ENCODE measurements at places on chromosomes 2 and 18. TPM values are rescaled to one million over a fixed set of nuclear protein-coding genes. Genes with fewer than 3 reads are reported as not detected.

The ERBB4 gene
- polyA plus RNA-seq = not detected

The OTOF gene
- polyA plus RNA-seq = 0.51 TPM

The TXNDC9 gene
- 75.9 TPM for polyA plus RNA-seq

The HNRNPA3 gene
- polyA plus RNA-seq = 58.1 TPM

The NCKAP5 gene
- polyA plus RNA-seq = not detected

The CNDP1 gene
- polyA plus RNA-seq = not detected

The MEP1B gene
- not detected for polyA plus RNA-seq

The EFHD1 gene
- polyA plus RNA-seq = 0.52 TPM

The ZNF514 gene
- polyA plus RNA-seq = 12.5 TPM

The MAP3K20 gene
- 1.9 TPM for polyA plus RNA-seq

The ALPI gene
- not detected for polyA plus RNA-seq

The CD8B2 gene
- 0.19 TPM for polyA plus RNA-seq

The C1QL2 gene
- polyA plus RNA-seq = not detected

The RTP5 gene
- polyA plus RNA-seq = not detected

The MOCOS gene
- 0.02 TPM for polyA plus RNA-seq

The CEBPZ gene
- polyA plus RNA-seq = 39.1 TPM

The NAT8 gene
- not detected for polyA plus RNA-seq

The PTPRN gene
- polyA plus RNA-seq = not detected

The CRYBA2 gene
- polyA plus RNA-seq = not detected

The CDC42EP3 gene
- 57.9 TPM for polyA plus RNA-seq

The TYW5 gene
- 5.1 TPM for polyA plus RNA-seq

The GALNT1 gene
- 22.1 TPM for polyA plus RNA-seq

The TANC1 gene
- polyA plus RNA-seq = not detected

The TCF7L1 gene
- not detected for polyA plus RNA-seq

The DOK6 gene
- 0.03 TPM for polyA plus RNA-seq

The IRS1 gene
- polyA plus RNA-seq = 0.13 TPM

The COBLL1 gene
- polyA plus RNA-seq = not detected

The DSG4 gene
- polyA plus RNA-seq = not detected

The GDF7 gene
- polyA plus RNA-seq = 0.18 TPM

The RUFY4 gene
- 0.15 TPM for polyA plus RNA-seq

Measured in CD4-positive, CD25-positive, alpha-beta regulatory T cell (primary cell).